Stimulated activated naive CD4-positive, alpha-beta T cell treated with Interleukin-2 at 50 U/mL for 16 hours (primary cell): ENCODE measurements at places on chromosomes 12 and 14.

DNA sequence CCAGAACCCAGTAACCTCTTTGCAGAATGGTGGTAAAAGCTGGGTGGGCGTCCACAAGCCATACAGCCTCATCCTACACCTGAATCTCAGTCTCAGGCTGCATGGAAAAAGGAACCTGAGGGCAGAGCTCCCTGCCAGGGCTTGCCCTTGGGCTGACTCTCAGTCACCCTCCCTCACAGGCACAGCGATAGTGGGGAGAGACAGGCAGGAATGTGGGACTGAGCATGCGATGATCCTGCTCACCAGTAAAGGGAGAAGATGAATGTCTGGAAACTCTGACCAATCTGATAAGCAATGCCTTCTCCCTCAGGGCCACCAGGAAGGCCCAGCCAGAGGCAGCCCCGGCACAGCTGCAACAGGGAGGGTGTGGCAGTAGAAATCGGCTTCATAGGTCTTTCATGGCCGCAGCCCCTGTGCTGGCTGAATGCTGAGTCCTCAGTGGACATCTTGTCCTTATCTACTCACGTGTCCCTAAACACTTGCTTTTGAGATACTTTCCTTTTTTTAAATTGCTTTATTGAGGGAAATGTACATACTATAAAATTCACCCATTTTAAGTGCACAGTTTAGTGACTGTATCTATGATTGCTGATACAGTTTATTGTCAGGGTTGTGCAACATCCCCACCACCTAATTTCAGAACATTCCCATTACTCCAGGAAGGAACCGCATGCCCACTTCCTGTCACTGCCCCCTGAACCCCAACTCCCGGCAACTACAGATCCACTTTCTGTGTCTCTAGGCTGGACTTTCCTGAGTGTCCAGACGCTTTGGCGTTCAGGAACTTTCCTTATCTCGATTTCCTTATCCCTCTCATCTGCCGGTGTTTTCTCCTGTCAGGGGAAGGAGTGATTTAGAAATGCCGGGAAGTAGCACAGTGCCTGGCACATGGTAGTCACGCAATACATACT is 258.1 kb downstream of the PCNX1 start:
- DNase-seq = no peak

GRCh38 chr12:85280165-85280983 is at the start of gene ALX1:
Gene ALX1 (plus strand): TSS chr12:85280220. CDS start chr12:85280262, 42 bp downstream.
- DNase-seq = no peak

DNA sequence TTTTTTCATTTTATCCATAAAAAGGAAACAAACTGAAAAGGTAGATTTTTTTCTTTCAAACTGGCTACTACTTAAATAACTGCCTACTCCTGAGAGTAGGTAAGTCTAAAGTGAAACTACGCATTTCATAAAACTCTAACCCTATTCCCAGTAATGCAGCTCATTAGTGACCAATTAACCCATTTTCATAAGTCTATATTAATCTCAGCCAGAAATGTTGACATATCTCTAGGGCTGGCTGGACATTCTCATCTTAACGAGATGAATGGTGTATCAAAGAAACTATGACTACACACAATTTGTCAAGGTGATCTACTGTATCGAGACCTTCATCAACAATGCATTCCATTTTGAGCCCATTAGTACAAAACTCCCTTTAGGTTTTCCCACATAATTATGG is 57.2 kb downstream of the EPS8 start:
- DNase-seq = no peak

GRCh38 chr12:66066929-66067523 is 63.5 kb downstream of the LLPH start:
- DNase-seq = no peak
